ENCODE measurements at places on chromosomes 2 and 18.
A peak's percentile ranks its signal among the peaks of the same experiment; 100 is the strongest.

GRCh38 chr2:233084488-233084887, 24.3 kb downstream of the INPP5D start:
- no peak for DNase-seq

GRCh38 chr18:59484561-59485328, 125.7 kb upstream of the LMAN1 start:
- peak; percentile 23 for DNase-seq

DNA sequence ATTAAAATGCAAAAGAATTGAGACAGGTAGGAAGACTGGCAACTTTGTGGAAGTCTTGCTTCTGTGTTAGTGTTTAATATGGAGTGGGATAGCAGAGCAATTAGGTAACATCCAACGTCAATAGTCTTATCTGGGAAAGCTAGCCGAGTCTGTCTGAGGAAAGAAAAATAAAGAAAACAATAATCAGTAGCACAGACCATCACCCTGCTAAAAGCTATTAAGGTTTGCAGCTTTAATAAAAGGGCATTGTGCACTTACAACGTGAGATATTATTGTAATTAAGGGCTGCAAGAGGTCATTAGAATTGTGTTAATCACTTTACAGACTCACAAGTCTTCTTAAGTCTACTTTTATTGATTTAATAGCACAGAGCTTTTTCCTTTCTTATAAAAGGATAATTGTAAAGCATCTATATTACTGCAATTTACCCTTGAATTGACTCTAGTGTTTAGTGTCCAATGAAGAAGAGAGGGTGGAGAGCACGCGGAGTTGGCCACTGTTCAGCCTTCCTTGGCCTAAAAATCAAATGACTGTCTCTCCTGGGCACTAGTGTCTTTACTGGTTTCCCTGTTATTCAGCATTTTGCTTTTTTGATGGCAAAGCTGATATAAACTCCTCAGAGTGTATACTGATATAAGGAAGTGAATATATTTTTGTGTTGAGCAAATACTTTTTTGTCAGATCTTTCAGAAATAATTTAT, 2.0 kb downstream of the CDH7 start:
- DNase-seq, result no peak

DNA sequence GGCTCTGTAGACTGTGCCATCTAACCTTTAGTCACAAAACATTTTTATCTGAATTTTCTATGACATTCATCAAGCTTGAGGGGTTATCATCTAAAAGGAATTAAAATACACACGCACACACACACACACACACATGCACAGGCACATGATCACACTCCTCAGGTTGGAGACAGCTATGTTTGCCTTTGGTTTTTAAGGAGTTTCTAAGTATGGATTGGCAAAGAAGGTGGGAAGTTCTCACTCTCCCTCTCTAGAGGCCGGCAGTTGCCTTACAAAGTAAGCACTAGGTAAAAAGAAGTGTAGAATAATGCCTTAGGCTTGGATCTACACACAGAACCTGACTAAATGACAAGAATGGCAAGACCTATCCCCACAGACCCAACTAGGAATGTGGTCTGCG, 437.1 kb downstream of the ZEB2 start:
- DNase-seq, result no peak

DNA sequence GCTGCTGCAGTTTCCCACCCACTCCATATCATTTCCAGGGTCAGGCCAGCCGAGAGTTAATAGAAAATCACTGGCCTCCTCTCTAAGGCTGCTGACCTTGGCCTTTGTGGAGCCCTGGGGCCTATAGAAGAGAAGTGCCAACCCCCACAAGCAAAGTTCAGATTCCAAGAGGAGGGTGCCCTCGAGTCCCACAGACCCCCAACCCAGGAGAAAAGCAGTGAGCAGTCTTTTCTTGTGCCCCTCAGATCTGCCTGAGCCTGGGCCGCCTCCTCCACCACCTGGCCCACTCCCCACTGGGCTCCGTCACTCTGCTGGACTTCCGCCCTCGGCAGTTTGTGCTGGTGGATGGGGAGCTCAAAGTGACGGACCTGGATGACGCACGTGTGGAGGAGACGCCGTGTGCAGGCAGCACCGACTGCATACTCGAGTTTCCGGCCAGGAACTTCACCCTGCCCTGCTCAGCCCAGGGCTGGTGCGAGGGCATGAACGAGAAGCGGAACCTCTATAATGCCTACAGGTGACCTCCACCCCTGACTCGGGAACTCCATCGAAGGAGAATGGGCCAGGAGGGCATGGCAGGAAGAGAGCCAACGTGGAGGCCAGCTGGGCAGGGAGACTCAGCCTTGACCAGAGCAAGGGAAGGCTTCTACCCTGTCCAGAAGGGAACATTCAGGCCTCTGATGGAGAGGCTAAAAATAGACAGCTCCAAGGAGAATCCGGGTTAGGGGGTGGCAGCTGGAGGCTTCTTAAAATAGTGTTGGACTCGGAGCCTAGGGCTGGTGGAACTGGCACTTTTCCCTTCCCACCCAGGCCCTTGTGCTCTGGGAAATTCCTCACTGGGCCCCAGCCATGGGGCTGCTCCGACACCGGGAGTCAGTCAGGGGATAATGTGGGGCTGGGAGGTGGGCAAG, 6.2 kb downstream of the PKDCC start:
- DNase-seq, result no peak

DNA sequence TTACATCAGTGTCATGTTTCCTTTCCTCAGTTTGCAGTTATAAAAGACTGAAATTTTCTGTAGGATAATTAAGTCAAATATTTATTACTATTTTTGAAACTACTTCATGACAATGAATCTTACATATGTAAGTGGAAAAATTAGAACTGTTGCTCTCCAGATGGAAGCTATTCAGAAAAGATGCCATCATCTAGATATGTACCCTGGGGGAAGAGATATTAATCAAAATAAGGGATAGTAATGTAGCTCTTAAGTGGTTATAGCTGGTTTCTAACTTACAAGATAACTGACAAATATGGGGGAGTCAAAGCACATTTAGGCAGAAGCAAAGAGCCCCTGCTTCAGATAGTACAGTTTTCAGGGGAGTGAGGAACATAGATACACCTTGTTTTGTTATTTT, 38.1 kb upstream of the PAX3 start:
- no peak for DNase-seq

DNA sequence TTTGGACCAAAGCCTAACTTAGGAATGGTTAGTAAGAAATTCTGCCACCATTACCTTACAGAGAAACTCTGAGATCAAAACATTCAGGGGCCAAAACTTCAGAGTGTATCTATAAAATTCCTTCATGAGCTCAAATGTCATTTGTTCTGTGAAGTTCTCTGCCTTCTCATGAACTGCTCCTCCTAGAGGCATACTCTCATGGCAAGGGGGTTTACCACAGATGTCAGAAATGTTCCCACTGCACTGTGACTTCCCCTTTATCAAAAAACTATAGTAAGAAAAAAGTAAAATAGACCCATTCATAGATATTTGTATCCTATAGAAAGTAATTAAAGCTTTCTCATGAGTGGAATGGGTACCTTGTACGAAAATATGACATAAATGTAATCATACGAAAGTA, 68.5 kb downstream of the USP40 start:
- DNase-seq, result no peak

DNA sequence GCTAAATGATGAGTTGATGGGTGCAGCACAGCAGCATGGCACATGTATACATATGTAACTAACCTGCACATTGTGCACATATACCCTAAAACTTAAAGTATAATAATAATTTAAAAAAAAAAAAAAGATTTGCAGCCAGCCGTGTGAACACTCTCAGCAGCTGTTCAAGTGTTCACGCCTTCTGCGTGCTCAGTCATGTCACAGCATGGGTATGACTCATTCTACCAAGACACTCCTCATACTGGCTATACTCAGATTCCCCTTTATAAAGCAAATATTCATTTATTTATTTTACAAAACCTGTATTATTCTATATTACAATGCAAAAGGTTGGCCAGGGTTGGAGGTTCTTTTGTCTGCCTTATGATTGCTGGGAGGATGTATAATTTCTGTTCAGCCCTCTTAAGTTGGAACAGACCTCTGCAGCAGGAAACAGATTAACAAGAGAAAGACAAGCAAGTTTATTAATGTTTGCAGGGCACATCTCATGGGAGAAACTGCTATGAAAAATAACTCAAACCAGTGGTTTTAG, 1230.6 kb upstream of the CHAC2 start:
- DNase-seq, result no peak

- no peak for DNase-seq
Observed at GRCh38 chr2:221282386-221282785, 289.7 kb downstream of the EPHA4 start.

- DNase-seq, result no peak
Observed at GRCh38 chr2:176128172-176128981, 1.1 kb upstream of the HOXD8 start.

- DNase-seq, result no peak
Observed at GRCh38 chr18:31429623-31430022, 17.9 kb upstream of the DSG3 start.

GRCh38 chr2:68715353-68716041, 19.1 kb upstream of the ARHGAP25 start:
- DNase-seq, result peak; percentile 53

- DNase-seq, result no peak
Observed at GRCh38 chr2:172204762-172205161, 102.1 kb upstream of the DLX2 start.

DNA sequence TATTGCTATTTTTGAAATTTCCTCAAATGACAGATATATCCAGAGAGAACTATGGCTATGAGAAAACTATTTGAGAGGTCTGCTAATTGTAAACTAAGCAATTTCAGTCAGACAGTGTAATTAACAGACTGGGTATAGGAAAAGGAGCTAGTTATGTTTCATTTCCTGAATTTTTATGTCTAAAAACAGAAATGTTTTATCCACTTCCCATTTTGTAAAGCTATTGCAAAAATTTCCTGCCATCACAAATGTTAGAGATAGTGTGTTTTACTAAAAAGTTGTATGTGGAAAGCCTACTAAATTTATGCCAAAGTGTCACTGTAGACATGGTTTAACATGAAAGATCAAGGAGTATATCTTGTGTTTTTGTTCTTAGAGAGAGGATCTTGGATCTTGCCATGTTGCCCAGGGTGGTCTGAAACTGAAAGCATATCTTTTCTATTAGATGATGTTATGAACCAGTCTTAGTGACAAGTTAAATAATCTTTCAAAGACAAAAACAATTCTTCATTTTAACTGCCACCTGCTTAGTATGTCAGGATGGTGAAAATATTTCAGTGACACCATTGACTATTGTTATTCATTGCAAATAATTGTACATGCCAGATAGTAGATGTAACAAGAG, 40.5 kb upstream of the ITPRID2 start:
- no peak for DNase-seq

DNA sequence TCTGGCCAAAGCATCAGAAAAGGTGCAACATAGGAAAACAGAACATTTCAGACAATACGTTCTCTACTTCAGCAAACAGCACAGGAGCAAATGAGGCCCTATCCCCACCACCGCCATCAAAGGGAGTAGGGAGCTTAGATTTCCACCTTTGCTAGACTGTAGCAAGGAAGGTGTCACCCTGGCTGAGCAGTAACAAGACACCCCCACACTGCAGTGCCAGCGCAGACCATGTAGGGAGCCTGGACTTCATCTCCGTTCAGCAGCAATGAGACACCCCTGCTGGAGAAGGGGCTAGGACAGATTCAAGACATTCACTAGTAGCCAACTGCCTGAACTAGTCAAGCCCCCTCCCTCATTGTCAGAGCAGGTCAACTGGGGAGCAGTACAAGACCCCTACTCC, 160.1 kb upstream of the CBLN2 start:
- no peak for DNase-seq

- DNase-seq, result no peak
Observed at GRCh38 chr18:65017372-65017760, 733.4 kb upstream of the CDH7 start.

GRCh38 chr18:59665057-59666006, 31.9 kb downstream of the CCBE1 start:
- peak; percentile 41 for DNase-seq

DNA sequence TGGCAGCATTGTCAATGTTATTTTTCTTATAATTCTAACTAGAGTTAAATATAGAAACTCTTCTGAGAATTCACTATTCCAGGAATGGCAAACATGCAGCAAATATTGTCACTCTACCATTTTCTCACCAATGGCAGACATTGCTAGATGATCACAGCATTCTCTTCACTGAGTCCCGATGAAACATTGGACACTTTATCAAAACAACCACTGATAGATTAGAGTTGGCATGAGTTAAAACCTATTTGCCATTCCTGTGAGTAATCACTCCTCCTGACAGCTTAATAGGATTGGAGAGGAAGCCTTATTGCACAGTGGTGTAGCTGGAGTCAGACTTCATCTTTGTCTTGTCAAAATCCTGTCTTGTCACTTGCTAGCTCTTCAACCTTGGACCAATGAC, 163.9 kb upstream of the THUMPD2 start:
- DNase-seq, result peak; percentile 19

DNA sequence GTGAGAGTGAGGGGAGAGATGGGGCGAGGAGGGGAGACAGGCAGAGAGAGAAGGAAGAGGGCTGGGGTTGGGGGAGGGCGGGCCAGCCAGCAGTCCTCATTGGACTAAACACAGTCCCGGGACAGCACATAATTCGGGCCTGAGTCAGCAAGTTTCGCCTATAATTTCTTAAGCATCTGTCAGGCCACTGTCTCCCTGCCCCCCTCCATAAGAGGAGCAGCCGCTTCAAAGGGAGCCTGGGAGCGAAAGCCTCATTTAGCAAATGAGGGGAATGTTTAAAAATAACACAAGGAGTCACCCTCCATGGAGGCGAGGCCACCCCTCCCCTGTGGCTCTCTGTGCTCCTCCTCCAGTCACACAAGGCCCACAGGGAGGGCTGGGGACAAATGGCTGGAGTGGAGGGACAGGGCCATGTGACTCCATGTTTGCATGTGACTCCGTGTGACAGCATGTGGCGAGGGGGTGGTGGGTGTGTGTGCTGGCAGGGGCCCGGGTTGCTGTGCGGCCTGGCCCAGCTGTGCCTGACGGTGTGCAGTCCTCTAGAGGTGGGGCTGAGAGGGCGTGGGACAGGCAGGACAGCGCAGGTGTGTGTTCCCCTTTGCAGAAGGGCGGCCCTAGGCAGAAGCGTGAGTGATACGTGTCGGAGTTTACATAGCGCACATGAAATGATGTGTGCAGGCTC, 162.4 kb downstream of the CELF4 start:
- DNase-seq, result peak; percentile 95

- no peak for DNase-seq
Observed at GRCh38 chr18:63157293-63158011, 162.1 kb downstream of the BCL2 start.

GRCh38 chr18:58256316-58257080, 212.5 kb downstream of the NEDD4L start:
- DNase-seq, result no peak

DNA sequence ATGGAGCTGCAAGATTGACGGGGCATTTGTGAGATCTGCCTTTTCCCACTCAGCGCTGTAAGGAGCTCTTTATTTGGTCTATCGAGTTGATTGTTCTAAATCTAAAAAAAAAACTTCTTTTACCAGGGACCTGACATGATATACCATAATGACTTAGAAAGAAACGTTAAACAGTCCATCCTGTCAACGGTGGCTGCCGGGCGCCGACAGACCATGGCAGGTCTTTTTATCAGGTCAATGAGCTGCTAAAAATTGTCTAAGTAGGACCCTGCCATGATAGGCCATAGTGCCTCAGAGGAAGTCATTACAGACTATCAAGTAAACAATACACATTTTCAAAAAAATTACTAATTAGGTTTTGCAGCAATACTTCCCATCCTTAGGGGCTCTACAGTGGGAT, 87.9 kb downstream of the KLHL14 start:
- no peak for DNase-seq

- no peak for DNase-seq
Observed at GRCh38 chr2:8563814-8564474, 117.9 kb upstream of the ID2 start.

- no peak for DNase-seq
Observed at GRCh38 chr18:59730896-59731295, 33.7 kb upstream of the CCBE1 start.
